Right atrium auricular region (tissue), 2 donors: ENCODE measurements at places on chromosomes 5 and 9.

DNA sequence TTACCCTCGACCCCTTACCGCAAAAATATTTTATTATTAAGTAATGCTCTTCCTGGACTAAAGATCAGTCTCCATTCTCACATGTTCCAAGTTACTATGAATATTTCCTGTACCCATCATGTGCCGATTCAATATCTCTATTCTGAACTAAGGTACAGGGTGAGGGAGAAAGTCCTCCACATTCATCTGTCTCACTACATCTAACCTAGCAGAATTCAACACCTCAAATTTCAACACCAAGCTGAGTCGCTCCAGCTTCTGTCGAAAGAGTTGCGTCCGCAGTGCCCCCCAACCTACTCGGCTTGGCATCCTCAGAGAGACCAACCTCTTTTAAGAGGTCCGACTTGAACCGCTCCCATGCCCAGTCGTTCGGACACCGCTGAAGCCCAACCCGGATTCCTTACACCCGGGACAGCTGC is 1.0 kb downstream of the CERT1 start:
- DNase-seq: no peak

- DNase-seq: no peak
These were observed 96.4 kb downstream of the ADCY2 start for GRCh38 chr5:7492371-7492770.

- no peak for DNase-seq
These were observed 198.6 kb downstream of the GADD45G start for GRCh38 chr9:89803403-89803802.

- no peak for DNase-seq
These were observed 110.8 kb downstream of the HMHB1 start for GRCh38 chr5:143922718-143923117.

DNA sequence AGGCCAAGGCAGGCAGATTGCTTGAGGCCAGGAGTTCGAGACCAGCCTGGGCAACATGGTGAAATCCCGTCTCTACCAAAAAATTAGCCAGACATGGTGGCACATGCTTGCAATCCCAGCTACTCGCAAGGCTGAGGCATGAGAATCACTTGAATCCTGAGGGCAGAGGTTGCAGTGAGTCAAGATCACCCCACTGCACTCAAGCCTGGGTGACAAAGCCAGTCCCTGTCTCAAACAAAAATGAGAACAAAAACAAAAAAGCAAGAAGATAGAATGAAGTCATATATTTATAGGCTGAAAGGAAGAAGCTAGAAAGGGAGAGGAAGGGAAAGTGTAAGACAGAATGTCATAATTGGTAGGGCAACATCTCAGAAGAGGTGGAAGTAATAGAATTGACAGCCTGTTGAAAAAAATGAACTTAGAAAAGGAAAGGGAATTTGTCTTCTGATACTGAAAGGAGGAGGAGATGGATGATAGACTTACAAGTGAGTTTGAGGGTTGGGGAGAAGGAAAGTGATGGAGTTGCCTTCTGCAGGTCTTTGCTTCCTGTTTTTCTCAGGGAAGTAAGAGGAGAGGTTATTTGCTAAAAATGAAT is 32.2 kb downstream of the CARD6 start:
- DNase-seq: no peak

- no peak for DNase-seq
These were observed 141.6 kb downstream of the BOD1 start for GRCh38 chr5:173474881-173475287.

GRCh38 chr5:50300878-50301277 is 140.2 kb downstream of the EMB start:
- DNase-seq: no peak

GRCh38 chr5:100840370-100840769 is 62.7 kb downstream of the ST8SIA4 start:
- no peak for DNase-seq

DNA sequence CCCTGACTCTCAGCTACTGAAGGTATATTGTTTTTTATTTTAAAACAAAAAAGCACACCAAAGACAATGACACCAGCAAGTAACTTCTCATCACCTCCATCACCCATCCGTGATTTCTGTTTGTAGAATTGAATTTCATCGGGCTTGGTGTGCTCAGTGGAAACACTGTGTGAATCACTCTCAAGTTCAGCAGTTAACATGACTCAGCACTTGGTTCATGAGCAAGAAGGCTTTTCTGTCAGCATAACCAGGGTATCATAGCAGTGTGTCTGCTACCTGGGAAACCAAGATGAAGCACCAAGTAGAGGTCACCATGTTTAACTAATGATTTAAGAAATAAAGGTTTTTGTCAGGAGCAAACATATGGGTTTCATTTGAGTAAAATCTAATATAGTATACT is 123.7 kb downstream of the INSYN2B start:
- DNase-seq: no peak

GRCh38 chr9:76620581-76620980 is 143.7 kb upstream of the PCA3 start:
- no peak for DNase-seq

DNA sequence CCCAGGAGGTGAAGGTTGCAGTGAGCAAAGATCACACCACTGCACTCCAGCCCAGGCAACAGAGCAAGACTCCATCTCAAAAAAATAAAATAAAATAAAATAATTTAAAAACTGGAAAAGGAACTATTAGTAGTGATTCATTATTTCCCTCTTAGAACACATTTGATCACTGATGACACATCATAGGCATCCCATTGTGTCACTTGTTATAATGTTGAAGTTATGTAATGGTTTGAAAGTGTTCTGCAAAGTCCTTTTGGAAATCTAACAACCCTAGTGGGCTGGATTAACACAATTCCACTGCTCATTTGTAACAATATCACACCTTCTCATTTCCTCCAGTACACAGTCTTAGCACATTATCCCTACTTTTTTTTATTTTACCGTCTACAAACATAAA is 81.8 kb upstream of the LMNB1 start:
- DNase-seq: no peak

DNA sequence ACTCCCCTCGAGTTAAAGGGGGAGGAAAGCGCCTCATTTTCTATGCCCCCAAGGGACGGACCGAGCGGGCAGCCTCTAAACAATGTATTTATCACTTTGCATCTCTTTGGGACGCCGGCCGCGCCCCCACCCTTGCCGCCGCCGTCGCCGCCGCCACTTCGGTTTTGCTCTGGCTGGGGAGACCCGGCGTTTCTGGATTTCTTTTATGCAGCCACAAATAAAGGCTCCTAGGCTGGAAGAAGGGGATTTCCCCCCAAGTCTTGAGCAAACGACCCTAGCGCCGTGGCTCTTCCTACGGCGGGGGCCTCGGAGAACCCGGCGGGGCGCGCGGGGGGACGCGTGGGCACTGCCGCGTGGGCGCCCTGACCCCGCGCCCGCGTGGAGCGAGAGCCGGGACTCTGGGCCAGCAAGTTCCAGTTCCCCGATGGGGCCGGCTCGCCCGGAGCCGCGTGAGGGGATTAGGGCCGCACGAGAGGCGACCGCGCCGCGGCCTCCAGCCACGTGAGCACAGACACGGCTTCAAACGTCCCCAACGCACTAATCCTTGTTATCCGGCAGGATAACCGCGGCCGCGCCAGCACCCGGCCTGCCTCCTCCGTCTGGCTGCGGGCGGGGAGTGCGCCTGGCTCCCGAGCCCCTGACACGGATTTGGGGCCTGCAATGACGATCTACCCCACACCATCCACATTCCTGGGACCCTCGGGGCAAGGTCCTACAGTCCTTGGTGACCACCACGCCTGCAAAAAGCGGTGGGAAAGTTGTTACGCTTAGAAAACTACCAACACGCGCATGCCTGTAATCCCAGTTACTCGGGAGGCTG is 7.9 kb upstream of the NEUROG1 start:
- no peak for DNase-seq

- DNase-seq: peak; percentile 80
These were observed 10.9 kb upstream of the ZNF366 start for GRCh38 chr5:72518001-72518683.

DNA sequence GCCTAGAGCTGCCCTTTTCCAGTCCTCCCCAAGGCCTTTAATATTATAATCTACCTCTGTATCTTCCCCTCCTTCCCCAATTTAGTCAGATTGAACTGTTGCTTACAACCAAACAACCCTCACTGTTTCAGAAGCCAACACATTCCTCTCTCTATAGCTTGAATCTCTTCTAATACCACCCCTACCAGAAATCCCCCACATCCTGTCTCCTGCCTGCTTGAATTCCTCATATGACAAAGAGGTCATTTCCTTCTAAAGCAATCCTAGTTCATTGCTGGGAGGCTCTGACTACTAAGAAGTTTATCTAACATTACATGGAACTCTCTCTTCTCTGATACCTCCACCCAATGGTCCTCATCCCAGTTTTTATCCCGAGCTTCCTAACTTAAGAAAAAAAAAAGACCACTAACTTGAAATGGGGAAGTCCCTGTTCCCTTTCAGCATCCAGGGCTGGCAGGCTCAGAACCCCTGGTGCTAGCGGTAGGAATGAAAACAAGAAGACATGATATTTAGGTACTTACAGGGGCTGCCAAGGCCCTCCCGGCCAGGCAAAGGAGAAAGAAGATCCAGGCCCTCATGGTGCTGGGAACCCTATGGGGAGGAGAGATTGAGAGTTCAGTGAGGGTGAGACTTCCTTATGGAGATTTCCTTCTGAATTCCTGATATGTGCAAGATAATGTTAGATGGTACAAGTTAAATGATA is 11.0 kb downstream of the SPARC start:
- no peak for DNase-seq

DNA sequence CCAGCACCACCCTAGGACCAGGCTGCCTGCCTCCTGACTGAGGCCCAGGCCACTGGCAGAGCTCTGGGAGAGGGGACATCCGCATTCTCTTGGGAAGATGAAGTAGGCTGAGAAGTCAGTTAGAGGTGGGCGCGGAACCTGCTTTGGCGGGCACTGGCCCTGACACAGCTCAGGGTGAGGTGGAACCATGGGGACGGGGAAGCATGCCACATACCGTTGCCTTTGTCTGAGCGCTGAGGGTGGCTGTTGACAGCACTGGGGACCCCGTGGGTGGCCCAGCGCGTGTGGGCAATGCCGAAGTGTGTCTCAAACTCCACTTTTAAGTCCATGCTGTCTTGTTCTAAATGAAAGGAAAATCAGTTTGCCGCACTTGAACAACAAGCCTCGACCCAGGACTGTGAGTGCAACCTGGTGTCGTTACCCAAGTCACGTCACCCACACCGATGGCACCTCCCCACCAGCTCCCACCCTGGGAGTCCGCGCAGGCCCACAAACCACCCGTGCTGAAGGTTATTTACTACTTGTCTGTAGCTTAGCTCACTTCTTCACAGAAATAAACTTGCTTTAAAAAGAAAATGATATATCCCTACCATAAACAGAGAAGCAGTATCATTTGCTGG is 17.4 kb downstream of the GFPT2 start:
- no peak for DNase-seq

GRCh38 chr9:126058591-126058990 is 268.0 kb upstream of the MVB12B start:
- no peak for DNase-seq

GRCh38 chr9:90005388-90005787 is 400.6 kb downstream of the GADD45G start:
- DNase-seq: no peak

GRCh38 chr9:122695696-122696095 is 20.8 kb downstream of the OR1L3 start:
- DNase-seq: no peak

DNA sequence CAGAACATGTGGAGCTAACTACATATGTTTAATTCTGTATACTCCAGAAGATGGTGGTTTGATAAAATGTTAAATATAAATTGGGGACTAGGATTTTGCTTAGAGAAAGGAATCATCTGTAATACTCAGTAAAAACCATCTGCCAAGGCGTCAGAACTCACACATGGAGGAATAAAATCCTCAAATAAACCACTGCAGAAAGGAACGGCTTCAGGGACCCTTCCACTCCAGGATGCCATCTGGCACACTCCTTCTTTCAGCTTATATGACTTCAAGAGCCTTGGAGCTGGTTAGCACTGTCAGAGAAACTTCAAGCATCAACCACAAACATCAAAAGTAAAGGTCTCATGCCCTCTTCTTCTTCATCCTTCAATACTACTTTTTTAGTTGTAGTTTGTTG is 360.6 kb downstream of the PLK2 start:
- DNase-seq: no peak

DNA sequence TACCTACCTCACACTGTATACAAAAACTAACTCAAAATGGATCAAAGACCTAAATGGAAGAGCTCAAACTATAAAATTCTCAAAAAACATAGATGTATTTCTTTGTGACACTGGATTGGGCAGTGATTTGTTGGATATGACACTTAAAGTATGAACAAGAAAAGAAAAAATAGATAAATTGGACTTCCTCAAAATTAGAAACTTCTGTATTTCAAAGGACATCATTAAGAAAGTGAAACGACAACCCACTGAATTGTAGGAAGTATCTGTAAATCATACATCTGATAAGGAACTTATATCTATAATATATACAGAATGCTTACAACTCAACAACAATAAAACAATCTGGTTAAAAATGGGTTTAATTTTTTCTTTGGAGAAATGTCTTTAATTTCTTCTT is 96.7 kb downstream of the NRG2 start:
- no peak for DNase-seq

DNA sequence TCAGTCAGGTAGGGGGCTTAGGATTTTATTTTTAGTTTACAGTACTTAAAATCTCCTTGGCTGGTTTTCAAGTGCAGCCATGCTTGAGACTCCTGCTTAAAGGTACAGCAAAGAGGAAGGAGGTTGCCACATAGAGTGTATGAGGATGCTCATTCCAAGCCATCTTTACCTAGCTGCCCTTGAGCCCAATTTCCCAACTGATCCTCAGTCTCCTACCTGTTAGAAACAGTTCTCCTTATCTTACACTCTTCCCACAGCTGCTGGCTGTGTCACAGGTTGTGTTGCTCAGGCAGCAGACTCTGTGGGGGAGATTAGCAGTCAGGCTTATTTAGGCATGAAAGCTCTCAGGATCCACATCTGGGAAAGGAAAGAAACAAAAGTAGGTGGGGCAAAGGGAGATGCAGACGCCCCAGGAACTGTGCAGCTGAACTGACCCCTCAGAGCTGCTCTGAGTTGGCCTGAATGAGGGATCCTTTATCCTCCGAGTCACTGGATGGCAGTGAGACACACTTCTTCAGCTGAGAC is 95.1 kb downstream of the NMUR2 start:
- no peak for DNase-seq

DNA sequence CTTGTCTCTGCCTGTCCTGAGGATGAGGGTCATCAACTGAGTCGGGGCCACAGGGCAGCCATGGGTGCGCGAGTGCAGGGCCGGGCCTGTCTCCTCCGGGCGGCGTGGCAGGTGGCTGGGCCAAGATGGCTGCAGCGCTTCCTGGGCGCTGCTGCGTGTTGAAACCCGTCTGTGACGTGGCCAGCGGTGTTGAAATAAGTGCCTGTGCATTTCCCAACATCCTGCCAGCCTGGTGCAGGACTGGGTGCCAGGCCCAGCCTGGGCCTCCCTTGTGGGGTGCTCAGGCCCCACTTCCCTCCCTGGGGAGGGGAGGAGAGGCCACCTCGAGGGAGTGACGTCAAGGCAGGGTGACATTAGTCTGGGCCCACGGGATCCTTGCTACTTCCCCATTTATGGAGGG is 45.5 kb downstream of the RXRA start:
- DNase-seq: peak; percentile 78

DNA sequence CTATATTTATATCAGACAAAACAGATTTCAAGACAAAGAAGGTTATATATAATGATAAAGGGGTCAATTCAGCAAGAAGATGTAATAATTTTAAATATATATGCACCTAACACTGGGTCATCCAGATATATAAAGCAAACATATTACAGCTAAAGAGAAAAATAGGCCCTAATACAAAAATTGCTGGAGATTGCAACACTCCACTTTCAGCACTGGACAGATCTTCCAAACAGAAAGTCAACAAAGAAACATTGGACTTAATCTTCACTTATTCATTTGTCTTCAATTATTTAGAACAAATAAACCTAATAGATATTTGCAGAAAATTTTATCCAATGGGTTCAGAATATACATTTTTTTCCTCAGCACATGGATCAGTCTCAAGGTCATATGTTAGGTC is 45.8 kb downstream of the MEIKIN start:
- no peak for DNase-seq
